Stimulated activated CD4-positive, alpha-beta T cell treated with anti-CD3 and anti-CD28 coated beads, Interleukin-2, amount 100 ng/mL, for 48 hours (primary cell): ENCODE measurements at places on chromosomes 13 and 19.

GRCh38 chr19:21117041-21117907, 24.6 kb upstream of the ZNF431 start:
- no peak for DNase-seq

DNA sequence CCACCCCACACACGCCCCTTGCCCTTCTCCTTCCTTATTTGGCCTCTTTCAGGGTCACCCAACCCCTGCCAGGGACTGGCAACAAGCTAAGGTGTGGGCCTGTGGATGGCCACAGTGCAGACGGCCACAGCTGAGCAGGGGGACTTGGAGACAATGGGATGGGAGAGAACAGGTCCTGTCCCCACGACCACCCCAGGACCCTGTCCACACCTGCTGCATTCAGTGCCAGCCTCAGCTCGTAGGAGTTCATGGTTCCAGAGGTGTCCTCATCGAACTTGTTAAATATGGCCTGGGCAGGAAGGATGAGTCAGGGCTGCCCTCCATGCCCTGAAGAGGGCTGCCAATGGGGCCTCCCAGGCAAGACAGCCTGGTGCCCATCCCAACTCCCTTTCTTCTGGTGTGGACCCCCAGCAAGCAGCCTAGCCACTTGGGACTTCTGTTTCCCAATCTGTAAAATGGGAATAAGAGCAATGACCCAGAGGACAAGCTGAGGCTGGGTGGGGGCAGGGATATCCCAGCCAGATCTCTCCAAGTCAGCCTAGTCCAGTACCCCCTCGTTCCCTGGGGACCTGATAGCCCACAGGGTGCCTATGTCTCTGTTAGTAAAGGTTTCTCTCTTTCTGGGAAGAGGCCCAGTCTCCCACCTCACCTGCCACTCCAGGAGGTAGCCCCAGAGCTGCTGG, 10.6 kb downstream of the CAPN12 start:
- no peak for DNase-seq

GRCh38 chr13:26752671-26753070, 7.9 kb downstream of the GPR12 start:
- DNase-seq, result no peak

DNA sequence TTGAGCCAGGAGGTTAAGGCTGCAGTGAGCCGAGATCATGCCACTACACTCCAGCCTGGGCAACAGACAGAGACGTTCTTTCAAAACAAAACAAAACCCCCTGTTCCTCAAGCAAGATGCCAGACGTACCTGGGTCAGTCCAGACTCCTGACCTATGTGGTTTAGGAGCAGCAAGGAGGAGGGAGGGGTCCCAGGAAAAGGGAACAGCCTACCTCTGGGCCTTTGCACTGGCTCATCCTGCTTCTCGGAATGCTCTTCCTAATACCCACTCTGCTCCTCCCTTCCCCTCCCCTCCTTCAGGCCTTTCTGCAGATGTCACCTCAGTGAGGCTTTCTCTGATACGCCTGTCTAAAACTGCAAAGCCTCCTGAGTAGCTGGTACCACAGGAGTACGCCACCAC, 9.5 kb downstream of the RINL start:
- DNase-seq, result no peak

DNA sequence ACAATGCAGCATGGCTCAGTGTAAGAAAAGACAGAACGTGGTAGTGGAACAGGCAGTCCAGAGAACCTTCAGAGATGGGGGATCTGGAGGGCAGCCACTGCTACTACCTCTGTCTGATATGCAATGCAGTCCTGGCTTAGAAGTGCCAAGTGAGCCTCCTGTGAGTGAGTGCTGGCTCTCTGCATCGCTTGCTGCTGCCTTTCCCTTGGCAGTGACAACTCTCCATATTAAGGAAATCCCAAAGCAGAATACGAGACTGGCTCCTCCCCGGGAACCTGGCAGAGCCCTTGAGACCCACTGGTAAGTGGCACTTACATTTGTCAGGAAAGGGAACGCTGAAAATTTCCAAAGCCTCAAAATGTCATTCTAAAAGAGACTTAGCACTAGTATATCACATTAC, 7.5 kb downstream of the DOCK9 start:
- no peak for DNase-seq

GRCh38 chr19:48396016-48396823, 2.8 kb downstream of the GRIN2D start:
- no peak for DNase-seq

DNA sequence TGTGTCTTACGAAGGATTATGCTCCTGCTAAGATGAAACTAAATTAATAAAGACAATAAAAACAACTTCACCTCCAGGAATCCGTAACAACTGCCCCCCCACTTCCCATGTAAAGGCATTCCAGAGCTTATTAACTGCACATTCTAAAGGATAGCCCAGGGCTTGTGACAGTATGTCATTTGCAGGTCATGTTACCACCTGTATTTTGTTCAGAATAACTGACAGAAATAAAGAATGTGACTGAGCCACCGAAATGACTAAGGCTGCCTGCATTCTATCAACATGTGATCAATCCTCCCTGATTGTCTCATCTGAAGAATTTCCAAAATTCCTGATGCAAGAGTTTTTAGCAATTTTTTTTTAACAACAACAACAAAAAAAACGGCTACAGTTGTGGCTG, 117.2 kb downstream of the MIPEP start:
- DNase-seq, result no peak

DNA sequence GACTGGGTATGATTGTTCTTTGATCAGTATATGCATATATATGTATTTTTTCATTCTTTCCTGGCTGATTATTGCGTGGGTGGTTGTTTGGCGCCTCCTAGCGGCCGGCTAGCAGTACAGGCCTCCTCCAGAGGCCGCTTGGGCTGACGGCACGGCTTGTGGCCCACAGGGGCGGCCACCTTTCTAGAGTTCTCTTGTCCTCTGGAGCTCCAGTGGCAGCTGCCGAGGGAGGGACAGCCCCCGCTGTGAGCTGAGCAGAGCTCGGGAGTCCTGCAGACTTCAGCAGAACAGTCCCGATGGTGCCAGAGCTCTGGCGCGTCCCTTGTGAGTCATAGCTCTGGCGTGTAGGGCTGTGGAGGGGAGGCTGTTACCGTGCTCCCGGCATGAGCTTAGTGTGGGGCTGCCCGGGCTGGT, 22.5 kb upstream of the ZNF429 start:
- DNase-seq, result peak; percentile 48

DNA sequence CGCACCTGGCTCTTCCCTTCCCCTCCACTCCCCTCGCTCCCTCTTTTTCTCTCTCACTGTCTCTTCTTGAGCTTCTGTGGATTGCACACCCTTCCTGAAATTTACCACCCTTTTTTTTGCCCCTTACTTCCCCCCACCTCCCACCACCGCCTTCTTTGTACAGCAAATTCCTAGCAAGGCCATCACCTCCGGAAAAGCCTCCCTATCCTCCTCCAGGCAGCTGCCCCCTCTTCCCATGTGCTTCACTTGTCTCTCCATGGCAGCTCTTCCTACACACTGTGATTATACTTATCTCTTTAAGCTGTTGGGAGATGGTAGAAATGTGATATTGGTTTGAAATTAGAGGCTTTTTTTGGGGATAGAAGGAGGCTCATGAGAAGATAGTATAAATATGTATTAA, 28.3 kb upstream of the KCTD4 start:
- no peak for DNase-seq

- DNase-seq, result no peak
Measured at GRCh38 chr13:40812102-40812501, 22.7 kb downstream of the SLC25A15 start.

GRCh38 chr13:30128095-30128494, 179.3 kb downstream of the KATNAL1 start:
- DNase-seq, result no peak

DNA sequence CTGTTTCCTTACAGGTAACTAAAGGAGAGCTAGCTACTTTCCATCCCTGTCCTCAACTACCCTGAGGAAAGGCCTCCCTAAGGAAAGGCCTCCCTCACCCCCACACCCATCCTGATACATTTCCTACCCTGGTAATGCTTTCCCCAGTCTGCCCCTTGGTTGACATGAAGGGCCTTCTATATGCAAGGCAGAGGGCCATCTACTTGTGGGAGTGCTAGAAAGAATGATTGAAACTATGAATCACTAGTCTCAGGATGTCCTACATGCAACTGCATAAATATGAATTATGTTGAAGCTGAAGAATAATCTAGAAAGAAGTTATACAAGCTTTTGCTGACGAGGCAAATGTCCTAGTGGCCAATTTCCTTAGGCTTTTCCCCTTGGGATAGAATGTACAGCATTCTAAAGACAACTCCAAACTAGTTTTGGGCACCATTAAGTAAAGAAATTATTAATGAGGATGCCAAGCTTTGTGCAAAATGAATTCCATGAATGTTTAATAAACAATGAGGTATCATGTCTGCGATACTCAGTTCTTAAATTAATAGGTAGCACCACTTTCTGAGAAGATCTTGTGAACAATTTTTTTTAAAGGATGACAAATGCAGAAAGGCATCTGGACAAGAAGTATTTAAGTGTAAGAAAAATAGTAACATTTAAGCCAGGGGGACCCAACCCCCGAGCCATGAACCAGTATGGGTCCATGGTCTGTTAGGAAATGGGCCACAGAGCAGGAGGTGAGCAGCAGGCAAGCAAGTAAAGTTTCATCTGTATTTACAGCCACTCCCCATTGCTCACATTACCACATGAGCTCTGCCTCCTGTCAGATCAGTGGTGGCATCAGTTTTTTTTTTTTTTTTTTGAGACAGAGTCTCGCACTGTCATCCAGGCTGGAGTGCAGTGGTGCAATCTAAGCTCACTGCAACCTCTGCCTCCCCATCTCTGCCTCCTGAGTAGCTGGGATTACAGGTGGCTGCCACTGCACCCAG, 223.0 kb downstream of the LHFPL6 start:
- no peak for DNase-seq

GRCh38 chr13:92719868-92720267, 506.7 kb upstream of the GPC6 start:
- no peak for DNase-seq

DNA sequence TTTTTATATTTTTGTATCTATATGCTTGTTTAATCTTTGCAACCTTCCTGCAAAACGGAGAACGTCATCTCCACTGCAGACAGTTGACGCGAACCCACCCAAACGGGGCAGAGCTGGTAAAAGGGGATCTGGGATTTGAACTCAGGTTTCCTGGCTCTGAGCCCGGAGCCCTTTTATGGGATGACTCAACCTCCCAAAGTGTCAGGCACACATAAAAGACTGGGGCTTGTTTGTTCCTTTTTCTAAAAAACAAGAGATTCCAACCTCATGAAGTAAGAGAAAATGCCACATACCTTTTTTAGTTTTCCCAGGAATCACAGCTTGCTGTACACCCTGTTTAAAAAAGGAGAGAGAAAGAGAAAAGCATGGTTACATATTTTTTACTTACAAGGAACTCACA, 78.9 kb downstream of the GADD45B start:
- no peak for DNase-seq

GRCh38 chr19:38946229-38947010, 15.7 kb downstream of the MRPS12 start:
- DNase-seq, result no peak

- no peak for DNase-seq
Measured at GRCh38 chr13:98619556-98619955, 42.6 kb upstream of the STK24 start.

DNA sequence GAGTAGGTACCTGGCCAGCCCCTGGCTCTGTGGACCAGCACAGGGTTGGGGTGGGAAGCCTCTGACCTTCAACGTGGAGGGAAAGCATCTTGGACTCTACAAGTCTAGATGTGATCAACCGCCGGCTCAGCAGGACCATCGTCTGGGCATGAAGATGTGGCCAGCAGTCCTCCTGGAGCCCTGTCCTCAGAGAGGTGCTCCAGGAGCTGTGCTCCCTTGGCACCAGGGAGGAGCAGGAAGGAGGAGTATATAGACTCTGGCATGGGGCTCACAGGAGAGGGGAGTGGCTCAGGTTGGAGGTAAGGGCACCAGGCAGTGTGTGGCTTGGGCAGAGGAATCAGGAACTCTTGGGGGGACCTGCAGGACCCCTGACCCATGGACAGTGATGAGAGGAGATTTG, 18.3 kb upstream of the ISYNA1 start:
- DNase-seq, result no peak

DNA sequence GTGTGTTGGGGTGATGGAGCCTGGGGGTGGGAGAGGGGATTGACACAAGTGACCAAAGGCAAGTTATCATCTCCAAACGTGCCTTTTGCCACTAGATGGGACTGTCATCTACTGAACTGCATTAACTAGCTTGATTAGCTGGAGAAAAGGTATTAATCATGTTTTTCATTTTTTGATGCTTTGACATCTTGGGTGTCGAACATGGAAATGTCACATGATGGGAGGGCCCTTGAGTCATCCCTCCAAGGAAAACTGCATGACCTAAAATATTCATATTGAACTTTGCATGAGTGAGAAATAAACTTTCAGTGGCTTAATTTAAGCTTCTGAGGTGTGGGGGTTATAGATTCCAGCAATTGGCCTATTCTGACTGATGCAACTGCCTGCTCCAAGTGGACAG, 73.3 kb downstream of the ALOX5AP start:
- no peak for DNase-seq

- no peak for DNase-seq
Measured at GRCh38 chr19:2271234-2272103, 10.5 kb downstream of the PEAK3 start.

GRCh38 chr19:28667348-28667977, 545.5 kb downstream of the UQCRFS1 start:
- DNase-seq, result no peak

DNA sequence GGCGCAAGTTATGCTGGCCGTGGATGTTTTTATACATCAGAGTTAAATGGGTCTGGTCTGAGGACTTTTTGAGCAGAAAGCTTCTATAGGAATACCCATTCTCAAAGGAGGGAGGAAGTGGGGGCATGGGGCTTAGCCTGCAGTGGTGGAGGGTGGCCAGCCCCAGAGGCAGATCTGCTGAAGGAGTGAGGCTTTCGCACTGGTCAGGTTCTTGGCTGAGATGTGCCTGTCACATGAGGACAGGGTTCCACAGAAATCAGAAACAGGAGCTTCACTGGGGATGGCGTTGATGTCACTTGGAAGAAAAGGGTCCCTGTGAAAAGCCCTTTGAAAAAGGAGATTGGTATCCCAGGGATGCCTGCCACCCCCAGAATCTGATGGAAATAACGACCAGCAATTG, 100.7 kb upstream of the MCF2L start:
- DNase-seq, result no peak

DNA sequence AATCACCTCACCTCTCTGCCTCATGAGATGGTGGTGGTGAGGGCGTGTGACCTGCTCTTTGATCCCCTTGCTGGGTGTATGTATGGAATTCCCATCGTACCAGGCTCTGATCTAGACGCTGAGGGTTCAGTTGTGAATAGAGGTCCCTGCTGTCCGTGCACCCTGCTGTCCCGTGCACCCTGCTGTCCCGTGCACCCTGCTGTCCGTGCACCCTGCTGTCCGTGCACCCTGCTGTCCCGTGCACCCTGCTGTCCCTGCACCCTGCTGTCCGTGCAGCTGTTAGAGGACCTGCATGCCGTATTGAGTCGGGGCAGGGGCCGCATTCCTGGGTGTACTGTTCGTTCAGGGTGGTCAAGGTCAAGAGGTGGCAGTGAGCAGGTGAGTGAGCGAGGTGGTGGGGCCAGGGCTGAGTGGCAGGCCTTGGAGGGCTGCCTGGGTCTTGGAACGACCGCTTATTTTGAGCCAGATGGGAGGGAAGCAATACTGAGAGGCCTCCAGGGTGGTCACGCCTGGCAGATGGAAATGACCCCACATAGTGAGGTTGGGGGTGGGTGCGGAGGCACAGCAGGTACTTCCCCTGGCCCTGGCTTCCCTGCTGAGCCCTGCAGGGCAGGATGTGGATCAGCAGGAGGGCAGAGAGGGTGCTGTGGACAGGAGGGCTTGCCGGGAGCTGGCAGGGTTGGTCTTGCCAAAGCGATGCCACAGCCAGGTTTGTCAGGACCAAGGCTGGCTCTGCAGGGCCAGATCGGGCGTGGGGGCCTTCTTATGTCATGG, 4.6 kb upstream of the EPN1 start:
- no peak for DNase-seq
